ENCODE measurements at places on chromosomes 2 and 18.

DNA sequence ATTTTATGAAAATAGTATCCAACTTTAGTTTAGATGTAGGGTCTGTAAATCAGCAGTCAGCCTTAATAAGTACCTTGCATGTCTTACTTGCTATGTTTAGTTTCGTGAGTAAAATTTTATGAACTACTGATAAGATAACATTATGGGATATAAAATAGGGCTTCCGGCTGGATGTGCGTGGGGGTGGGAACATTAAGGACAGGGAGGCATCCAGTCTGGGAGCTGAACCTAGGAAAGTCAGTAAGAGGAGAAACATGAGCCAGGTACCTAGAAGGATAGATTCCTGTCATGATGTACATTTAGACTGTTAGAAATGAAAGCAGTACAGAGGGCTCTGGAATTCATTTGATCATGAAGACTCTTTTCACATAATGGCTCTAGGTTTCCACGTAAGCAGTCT, 12.7 kb upstream of the KCNJ13 start:
- DNase-seq: no peak

GRCh38 chr2:77210725-77211124, 311.5 kb downstream of the LRRTM4 start:
- no peak for DNase-seq

DNA sequence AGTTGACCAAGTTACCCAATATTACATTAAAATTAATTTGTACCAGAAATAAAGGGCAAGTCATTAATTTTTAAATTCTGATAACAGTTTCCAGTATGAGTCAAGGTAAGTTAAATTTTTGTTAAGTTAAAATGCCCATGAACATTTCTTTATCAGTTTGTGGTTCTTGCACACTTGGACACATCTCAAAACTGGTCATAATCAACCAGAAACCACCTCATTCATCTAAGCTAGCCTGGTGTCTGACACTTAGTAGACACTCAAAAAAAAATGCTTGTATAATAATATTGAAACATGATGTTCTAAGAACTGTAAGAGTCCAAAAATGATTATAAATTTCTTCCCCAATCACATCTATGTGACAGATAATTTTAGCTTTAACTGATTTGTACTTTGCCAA, 62.4 kb downstream of the SATB2 start:
- no peak for DNase-seq

DNA sequence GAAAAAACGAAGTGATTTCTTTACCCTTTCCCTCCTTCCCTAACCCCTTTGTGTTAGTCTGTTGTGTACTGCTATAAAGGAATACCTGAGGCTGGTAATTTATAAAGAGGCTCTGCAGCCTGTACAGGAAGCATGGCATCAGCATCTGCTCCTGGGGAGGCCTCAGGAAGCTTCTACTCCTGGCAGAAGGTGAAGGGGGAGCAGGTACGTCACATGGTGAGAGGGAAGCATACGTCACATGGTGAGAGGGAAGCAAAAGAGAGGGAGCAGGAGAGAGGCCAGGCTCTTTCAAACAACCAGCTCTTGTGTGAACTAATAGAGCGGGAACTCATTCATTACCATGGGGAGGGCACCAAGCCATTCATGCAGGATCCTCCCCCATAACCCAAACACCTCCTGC, 126.2 kb downstream of the CAPN13 start:
- no peak for DNase-seq

- DNase-seq: no peak
Measured at GRCh38 chr18:76538846-76539245, 43.8 kb upstream of the ZNF516 start.

All from coronary artery (tissue), 2 donors.